KBM-7 (cell line): ENCODE measurements at places on chromosomes 4 and X.
A peak's percentile ranks its signal among the peaks of the same experiment; 100 is the strongest.

GRCh38 chr4:107815158-107815557 is 9.6 kb upstream of the SGMS2 start:
- DNase-seq = peak; percentile 70

DNA sequence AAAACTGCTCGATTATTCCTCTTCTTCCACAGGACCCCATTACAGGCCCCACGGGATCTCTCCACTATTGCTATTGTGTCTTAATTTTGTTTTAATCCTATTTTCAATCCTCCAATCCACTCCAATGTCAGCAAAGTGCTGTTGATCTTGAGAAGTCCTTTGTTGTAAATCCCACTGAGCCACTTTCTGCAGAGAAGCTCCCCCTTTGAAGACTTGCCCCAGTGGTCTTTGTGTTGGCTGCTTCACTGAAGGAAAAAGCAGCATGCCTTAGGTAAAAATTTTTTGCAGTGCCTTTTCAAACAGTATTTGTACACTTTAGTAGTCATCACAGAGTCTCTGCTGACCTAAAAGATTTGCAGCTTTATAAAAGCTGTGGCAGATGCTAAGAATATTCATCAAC is 252.0 kb upstream of the SLC7A11 start:
- DNase-seq = no peak

DNA sequence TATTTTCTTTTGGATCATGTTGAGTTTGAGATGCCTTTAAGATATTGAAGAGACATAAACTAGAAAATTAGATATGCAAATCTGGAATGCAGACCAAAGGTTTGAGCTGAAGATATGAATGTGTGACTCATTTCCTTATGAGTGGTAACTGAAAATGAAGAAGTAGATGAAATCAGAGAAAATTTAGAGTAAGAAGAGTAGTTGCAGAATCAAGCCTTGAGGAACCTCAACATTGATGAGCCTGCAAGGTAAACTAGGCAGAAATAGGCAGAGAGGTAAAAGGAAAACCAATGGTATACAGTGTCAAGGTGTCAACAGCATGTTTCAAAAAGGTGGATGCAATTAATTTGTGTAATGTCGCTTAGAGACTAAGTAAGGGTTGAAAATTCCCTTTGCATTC is 142.8 kb downstream of the MOSPD2 start:
- DNase-seq = no peak

DNA sequence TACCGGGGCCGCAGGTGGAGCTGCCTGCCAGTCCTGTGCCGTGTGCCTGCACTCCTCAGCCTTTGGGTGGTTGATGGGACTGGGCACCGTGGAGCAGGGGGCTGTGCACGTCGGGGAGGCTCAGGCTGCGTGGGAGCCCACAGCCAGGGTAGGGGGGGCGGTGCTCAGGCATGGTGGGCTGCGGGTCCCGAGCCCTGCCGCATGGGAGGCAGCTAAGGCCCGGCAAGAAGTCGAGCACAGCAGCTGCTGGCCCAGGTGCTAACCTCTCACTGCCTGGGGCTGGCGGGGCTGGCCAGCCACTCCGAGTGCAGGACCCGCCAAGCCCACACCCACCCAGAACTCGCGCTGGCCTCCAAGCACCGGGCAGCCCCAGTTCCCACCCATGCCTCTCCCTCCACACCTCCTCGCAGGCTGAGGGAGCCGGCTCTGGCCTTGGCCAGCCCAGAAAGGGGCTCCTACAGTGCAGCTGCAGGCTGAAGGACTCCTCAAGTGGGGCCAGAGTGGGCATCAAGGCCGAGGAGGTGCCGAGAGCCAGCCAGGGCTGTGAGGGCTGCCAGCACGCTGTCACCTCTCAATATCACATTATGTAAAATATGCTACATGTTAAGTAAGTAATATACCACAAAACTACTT is 104.1 kb downstream of the COX7B2 start:
- DNase-seq = no peak

DNA sequence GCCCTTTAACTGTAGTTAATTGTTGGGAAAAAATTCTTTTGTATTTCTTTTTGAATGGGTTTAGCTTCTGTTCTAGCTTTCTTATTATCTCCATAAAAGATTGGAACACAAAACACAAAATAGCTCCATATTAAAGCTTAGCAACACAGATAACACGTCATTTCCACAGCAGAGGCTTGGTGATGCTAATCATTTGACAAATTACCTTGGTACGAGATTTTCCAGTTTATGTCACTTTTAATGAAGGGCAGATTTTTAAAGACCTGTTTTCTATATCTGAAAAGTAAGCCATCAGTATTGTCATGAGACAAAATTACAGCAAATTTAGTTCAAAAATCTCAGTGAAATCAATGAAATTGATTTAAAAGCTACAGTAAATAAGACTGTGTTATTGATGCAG is 27.4 kb downstream of the FAM149A start:
- DNase-seq = no peak

GRCh38 chr4:185565696-185566095 is 30.4 kb upstream of the PDLIM3 start:
- DNase-seq = no peak

DNA sequence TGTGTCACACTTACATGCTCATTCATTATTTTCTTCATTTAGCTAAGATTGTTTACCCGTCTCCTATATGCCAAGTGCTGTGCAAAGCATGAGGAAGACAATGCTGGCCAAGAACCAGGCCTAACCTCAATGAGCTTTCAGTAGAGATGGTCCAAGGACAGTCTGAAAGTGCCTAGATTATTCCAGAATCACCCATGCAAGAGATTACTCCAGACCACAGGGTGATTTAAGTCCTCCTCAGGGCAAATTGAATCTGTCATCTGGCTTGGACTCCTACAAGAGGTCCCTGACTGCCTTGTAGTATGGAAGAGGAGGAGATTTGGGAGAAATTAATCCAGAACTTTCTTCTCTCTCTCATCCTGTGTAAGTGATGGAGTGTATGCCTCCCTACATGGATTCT is 99.4 kb upstream of the NDP start:
- no peak for DNase-seq

DNA sequence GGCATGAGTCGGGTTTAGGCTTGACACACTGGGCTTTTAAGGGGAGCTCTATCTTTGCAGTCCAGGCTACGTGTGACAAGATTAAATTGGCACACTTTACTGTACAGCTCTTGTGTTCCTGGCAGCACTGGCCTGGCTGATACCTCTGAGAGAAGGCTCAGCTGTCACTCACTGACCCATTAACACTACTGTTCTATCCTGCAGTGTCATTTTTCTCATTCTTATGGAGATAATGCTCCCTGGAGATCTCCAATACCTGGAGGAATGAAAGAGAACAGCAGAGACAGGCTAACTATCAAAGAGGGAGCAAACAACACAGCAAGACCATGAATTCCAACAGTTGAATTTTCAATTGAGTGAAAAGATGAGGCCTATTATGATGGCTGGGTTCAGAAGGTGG is 1.7 kb upstream of the PDHA2 start:
- no peak for DNase-seq

GRCh38 chrX:144946666-144947065 is 300.6 kb upstream of the SPANXN1 start:
- DNase-seq = no peak

GRCh38 chrX:136687457-136687856 is 39.5 kb downstream of the CD40LG start:
- DNase-seq = no peak

GRCh38 chr4:54090804-54091623 is 8.9 kb upstream of the GSX2 start:
- DNase-seq = peak; percentile 17

DNA sequence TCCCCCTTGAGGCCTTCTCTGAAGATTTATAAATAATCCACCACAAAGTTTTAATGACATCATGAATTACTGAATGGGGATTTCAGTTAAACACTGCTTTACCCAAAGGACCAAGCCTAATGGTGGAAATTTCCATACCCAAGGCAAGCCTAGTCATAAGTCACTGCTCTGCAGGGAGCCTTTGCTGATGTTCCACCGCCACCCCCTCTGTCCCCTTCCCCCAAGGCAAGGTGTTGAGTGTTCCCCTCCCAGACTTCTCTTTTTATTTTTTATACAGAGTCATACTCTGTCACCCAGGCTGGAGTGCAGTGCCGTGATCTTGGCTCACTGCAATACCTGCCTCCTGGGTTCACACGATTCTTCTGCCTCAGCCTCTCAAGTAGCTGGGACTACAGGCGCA is 76.4 kb upstream of the FUNDC1 start:
- no peak for DNase-seq

GRCh38 chr4:139861471-139861870 is 195.9 kb downstream of the MGST2 start:
- DNase-seq = no peak

GRCh38 chr4:137532869-137533236 is 559 bp upstream of the PCDH18 start:
- DNase-seq = no peak

DNA sequence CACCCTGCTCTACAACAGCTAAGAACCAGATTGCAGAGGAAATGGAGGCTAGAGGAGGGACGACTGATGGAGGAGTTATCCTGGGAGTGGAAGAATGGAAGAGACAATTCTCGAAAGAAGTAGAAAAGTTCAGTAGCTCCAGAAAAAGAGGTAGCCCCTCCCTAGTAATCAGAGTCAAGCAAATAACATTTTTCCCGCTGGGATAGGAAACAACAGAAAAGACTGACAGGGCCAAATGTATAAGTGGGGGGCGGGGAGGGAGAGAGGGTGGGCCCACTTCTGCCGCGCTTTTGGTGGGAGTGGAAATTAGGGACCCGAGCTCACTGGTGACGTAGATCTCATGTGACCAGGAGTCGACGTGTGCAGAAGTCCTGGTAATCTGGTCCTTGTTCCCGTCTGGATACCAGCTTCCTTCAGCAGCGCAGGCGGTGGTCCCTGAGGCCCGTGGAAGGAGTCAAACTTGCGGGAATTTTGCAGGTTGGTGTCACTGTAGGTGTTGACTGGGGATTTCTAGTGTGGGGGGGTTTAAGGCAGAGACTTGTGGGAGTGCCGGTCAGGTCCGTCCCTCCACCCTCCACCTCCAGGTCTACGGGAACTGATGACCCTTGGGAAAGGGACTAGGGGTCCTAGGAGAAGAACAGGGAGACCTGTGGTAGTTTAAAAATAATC is at the start of gene TCEAL9:
Gene TCEAL9 (plus strand): TSS at position 377 of the 669 bp plus-strand sequence. CDS start 1,179 bp downstream, outside the sequence.
- DNase-seq = no peak

DNA sequence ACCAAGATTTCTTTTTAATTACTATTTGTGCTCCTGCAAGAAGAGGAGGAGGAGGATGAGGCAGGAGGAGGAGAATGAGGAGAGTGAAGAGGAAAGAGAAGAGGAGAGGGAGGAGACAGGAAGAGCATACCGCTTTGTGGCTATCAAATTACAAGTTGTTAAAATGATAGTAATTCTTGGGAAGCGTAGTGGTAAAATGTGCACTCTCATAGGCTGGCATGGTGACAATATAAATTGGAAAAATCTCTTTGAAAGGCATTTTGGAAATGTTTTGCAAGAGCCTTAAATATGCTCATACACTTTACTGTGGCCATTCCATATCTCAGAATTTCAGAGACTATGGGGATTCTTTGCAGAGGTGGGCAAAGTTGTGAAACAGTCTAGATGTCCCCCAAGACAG is 53.2 kb downstream of the MXRA5 start:
- DNase-seq = no peak

- DNase-seq = no peak
Measured at GRCh38 chr4:688854-689681, at the start of gene SLC49A3. SLC49A3 (minus strand) TSS chr4:689151; CDS start chr4:689127, 24 bp downstream.

DNA sequence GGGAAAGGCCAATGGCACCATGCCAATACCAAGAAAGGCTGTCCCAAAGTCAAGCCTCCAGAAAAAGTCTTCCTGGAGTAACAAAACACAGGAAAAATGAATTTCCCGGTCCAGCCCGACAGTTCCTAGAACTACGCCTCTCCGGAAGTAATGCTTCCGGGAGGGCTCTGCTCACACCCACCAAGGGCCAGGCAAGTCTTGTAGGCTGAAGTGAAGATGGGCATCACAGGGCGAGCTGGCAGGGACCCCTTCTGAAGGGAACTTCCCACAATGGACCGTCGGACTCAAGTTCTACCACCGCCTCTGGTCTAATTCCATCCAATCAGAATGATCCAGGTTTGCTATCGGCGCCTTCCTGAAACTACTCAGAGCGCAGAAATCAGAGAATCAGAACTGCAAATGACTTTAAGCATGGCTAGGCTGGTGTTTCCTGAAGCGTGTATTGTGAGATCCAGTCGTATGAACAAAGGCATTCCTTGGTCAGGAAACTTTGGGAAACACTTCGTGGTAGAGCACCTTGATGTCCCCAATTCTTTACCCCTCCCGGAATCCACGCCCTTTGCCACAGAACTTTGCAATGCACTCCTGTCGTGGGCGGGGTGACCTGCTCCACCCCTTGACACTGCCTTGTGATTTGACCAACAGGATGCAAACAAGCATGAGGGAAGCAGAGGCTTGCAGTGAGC is 127.8 kb downstream of the BCOR start:
- no peak for DNase-seq

DNA sequence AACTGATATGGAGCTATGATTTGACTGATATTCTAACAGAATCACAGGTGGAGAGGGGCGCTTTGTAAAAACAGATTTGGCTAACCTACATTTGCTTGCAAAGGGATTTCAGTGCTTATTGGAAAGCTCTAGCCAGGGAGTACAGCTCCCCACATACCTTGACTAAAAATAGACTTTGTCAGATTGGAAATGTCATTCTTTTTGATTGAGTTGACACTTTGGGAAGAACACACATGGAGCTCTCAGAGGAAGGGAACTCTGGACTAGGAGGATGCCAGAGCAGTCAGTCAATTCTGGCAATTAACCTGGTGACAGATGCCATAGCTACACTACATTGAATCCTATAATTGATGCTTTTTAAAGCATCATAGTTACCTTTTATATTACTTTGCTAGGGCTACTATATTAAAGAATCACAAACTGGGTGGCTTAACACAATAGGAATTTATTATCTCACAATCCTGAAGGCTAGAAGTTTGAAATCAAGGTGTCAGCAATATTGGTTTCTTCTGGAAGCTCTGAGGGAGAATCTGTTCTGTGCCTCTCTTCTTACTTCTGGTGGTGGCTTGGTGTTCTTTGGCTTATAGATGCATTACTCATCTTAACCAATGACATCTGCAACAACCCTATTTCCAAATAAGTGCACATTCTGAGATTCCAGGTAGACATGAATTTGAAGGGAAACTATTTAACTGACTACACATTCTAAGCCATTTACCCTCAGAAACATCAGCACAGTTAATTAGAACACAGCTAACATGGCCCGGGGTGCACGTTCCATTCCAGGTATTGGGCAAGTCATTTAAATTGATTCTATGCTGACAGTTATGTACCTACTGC is 8.4 kb upstream of the HERC3 start:
- no peak for DNase-seq

- DNase-seq = peak; percentile 76
Measured at GRCh38 chrX:64894454-64895038, 81.7 kb downstream of the ZC4H2 start.

DNA sequence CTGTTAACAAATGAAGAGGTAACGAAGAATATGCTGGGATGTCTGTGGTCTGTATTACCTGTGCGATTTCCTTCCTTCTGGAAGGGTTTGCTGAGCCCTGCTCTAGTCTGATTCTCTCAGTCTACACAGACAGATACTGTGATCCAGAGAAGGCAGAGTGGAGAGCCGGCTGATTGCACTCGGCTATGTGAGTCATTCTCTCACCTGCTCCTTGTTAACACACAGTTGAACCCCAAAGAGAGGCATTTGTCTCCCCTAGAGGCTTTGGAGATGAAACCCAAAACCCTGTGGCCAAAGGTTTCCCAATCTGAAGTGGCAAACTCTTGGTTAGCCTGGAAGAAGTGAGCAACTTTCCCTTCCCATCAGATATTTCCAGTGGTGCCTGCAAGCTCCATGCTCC is 78.1 kb upstream of the GPC4 start:
- DNase-seq = no peak
